ENCODE measurements at places on chromosomes 16 and 17. TPM values are rescaled to one million over a fixed set of nuclear protein-coding genes. Genes with fewer than 3 reads are reported as not detected.

ZP2 gene
- total RNA-seq = not detected

KRTAP2-3 gene
- not detected for total RNA-seq

DNA sequence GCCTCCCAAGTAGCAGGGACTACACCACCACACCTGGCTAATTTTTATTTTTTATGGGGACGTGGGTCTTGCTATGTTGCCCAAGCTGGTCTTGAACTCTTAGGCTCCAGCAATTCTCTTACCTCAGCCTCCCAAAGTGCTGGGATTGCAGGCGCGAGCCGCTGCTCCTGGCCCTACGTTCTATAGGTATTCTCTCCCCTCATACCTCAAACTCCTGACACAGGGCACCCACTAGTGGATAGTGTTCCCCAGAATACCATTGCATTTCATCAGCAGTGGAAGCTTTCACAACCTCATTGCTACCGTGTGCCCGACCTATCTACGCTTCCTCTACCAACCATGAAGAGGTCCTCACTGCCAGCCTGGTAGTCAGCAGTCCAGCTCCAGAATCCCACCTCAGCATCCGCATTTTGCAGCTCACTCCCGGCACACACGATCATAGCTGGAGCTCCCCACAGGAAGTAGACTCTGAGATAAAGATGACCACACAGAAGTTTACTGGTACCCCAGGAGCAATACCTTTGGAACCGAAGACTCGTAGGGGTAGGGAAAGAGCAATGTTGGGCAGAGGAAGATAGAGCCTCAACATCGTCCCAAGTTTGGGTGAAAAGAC is 9.3 kb downstream of the CTRB2 start:
- peaks cover 14% of the 10 kb centered on the region for H3K4me1 ChIP-seq
- H3K27me3 ChIP-seq = no peaks in the 10 kb centered on the region
- H3K36me3 ChIP-seq = no peaks in the 10 kb centered on the region
- no peak for DNase-seq
- H3K4me3 ChIP-seq = no peak overlapping the region
- no peak overlapping the region for H3K27ac ChIP-seq

DNA sequence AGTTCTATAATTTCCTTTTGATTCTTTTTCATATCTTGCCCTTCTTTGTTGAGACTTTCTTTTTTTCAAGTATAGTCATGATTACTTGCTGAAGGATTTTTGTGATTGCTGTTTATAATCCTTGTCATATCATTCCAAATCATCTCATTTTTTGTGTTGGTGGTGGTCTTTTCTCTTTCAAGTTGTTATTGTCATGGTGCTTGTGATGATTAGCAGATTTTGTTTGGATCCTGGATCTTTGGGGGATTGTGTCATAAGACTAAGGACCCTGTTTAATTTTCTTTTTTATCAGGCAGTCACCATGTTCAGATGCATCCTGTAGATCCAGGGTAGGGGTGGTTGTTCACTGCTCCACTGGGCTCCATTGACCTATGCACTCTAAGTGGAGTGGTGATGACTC is 254.4 kb upstream of the FOXF1 start:
- no peak overlapping the region for H3K27ac ChIP-seq
- no peaks in the 10 kb centered on the region for H3K4me1 ChIP-seq
- H3K27me3 ChIP-seq = no peaks in the 10 kb centered on the region

DPEP2 gene
- 159 TPM for total RNA-seq

All from naive thymus-derived CD4-positive, alpha-beta T cell (primary cell).